ENCODE measurements at places on chromosomes 6 and 20. TPM values are rescaled to one million over a fixed set of nuclear protein-coding genes. Genes with fewer than 3 reads are reported as not detected.

Gene KCNQ5
- 0.35 TPM for total RNA-seq

DNA sequence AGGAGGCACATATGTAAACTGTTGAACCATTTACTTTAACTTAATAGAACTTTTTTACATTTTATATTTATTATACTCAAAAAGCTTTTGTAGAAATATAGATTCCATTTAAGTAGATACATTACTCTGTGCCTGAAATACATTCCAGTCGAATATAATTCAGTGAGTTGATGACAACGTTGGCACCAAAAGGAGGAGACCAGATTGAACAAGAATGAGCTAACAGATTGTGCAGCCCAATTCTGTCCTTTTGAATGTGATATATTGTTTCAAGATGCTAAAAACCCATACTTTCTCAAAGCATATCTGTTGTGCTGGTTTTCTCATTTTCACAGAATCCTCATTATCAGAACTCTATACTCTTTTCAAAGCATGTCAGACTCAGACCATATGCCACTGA, 147.4 kb upstream of the SIM1 start:
- DNase-seq, result no peak

GRCh38 chr6:148701375-148701774, 45.5 kb upstream of the UST start:
- DNase-seq, result no peak

GRCh38 chr6:38183856-38184584, 364.5 kb downstream of the ZFAND3 start:
- DNase-seq, result no peak

Measured in lower lobe of right lung (tissue), 2 donors.